NCI-H187 (cell line): ENCODE measurements at places on chromosomes 7 and 10.

GRCh38 chr7:47478926-47479711 lies 102.8 kb downstream of the TNS3 start:
- no peak for DNase-seq

DNA sequence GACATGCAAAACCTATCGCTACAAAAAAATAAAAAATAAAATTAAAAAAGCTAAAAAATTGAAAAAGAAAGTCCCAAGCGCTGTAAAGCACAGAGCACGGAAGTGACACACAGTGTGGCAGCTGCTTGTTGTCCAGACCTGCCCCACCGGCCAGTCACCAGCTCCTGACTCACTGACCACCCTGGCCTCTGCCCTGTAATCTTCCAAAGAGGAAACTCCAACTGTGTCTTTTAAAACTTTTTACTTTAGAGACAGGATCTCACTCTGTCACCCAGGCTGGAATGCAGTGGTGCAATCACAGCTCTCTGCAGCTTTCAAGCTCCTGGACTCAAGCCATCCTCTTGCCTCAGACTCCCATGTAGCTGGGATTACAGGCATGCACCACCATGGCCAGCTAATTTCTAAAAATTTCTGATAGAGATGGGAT lies 23.6 kb downstream of the GNA12 start:
- DNase-seq = no peak

GRCh38 chr7:86942995-86943394 lies 116.5 kb downstream of the ELAPOR2 start:
- no peak for DNase-seq

DNA sequence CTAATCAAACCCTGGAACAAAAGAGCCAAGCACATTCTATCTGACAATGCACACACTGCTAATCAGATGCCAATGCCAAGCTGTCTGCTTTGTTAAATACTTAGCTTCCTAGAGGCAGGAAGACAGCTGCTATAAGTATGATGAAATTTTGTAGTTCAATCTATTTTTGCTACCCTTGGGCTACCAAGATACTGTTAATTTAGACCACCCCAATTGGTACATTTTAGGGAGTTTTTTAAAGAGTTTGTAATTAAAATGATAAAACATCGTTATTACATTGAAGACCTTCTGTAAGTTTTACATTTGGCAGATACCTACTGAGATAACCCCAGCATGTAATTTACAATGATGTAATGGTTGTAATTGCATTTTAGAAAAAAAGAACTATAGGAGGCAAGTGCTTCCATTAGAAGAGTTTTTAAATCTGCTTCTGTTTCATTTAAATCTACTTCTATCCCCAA lies 268.5 kb downstream of the ADK start:
- no peak for DNase-seq

- no peak for DNase-seq
Observed at GRCh38 chr10:125035588-125036295, 93.8 kb downstream of the ZRANB1 start.

DNA sequence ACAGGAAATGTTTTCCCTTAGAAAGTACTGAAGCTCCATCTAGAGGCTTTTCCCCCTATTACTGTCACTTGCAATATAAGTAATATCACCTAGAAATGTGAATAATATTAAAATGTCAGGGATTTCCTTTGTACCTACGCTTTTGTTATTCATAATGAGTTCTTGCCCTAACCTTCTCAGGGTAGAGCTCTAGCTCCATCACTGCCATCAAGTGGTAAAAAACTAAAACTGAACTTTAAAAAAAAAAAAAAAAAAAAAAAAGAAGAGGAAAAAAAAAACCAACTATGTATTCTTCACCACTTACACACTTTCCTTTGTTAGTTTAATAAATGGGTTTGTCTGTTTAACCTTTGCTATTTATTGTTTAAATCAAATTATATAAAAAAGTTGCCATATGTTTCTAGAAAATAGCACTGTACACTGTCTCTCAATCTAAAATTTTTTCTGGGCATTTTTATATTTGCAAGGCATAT lies 49.9 kb downstream of the DNAJC1 start:
- DNase-seq = no peak

- no peak for DNase-seq
Observed at GRCh38 chr7:116206141-116206540, 4.2 kb upstream of the TES start.

DNA sequence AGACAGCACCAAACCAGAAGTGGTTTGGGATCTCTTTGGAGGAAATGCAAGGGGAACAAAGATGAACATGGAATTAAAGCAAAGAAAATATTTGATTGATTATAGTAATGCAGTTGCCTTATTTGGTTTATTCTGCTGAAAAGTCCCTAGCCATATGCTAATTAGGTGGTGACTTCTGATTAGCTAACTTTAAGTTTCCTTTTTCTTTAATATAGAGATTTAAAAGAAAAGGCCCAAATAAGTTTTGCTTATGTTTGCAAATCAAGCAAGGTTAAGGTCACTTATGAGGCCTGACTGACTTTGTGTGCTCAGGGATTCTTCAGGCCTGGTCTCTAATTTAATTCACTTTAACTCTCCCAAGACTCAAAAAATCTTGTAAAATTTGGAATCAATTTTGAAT lies 6.2 kb upstream of the ANKRD22 start:
- no peak for DNase-seq

DNA sequence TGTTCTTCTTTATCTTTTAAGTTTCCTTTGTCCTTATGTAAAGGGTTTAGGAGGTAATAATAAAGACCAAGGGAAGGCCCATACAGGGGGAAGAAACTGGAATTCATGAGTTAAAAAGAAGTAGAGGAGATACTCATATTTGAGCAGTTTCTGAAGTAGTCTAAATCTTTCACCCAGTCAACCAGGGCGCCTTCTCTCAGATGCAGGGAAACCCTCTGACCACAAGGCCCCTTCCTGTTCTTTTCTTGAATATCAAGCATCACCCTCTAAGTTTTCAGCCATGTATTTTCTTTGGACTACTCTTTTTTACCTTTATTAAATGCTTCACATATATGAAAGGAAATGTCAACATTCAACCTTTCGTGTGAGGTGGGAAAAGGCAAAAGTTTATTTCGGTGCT lies 630.8 kb downstream of the SUGCT start:
- DNase-seq = no peak

DNA sequence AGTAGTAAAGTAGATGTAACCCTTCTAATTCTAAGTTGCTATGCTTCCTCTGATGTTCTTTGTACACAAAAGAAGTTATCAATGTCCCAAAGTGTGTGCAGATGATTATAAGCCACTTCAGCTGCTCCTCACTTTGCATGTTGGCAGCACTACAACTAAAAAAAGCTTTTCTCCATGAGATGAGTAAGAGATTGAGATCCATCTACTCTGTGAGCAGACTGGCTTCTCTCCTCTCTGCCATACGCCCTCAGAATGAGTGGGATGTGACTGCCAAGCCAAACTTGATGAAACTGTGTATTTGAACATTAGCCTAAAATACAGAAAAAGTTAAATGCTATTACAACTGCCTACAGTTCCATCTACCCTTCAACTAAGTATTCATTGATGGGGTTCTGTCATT lies 102.9 kb upstream of the ETV1 start:
- no peak for DNase-seq

- no peak for DNase-seq
Observed at GRCh38 chr10:80579181-80579763, 41.6 kb downstream of the SH2D4B start.

GRCh38 chr10:102675011-102675665 lies 30.9 kb downstream of the TRIM8 start:
- no peak for DNase-seq

- DNase-seq = no peak
Observed at GRCh38 chr10:3648170-3648569, 136.8 kb downstream of the KLF6 start.

- no peak for DNase-seq
Observed at GRCh38 chr10:52541006-52541473, 227.0 kb downstream of the DKK1 start.

DNA sequence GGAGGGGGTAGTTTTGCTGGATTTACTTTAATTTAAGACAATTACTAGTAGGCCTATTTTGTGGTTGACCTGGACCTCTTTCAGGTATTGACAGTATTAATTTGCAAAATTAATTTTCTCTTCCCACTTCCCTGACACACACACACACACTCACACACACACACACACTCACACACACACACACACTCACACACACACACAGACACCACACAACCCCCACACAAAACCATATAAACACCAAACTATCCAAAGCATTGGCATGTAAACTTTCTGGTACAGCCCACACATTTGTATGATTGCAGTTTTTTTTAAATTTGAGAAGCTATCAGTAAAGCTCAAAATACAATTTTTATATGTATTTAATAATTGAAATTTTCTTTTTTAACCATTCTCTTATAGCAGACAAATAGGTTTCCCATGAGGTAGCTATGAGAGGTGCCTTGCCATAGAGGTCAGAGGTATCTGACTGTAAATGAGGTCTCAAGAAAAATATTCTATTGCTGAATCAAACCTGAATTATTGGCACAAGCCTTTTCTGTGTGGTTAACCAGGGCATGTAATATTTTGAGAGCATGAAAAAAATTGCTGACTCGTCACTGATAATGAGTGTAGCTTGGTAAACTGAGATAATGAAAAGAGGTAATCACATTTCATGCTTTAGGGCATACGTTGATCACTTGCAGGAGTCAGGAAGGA lies 306.5 kb downstream of the GATA3 start:
- no peak for DNase-seq

DNA sequence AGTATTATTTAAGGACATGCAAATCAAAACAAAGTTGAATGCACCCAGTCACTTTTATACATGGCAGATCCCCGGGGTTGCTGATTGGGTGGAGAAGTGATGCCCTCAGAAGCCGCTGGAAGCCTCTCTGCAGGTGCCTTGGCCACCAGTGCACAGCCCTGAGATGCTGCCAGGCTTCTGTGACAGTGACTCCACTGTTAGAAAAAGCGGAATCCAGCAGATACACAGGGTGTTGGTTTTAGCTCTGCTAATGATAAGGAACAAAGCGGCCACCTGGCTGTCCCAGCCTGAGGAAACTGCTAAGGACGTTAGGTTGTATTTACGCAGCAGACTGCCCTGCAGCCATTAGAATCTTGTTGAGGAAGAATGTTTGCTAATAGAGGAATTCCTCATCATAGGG lies 47.5 kb downstream of the JAKMIP3 start:
- DNase-seq = no peak

DNA sequence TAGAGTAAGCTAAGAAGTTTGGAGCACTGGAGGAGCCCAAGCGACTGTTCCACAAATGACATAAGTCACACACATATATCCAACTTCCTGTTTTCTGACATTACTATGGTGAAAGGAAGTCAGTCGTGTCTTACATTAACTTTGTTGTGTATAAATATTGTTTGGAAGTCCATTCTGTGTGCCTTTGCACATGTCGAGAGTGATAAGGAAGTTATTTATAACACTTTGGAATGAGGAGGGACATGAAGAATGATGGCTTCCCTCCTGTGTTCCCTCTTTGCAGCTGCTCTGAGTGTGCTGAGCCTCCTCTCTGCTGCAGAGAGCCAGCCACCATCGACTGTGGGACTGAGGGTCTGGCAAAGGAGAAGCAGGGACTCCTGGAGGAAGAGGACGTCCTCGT lies 40.4 kb upstream of the MGMT start:
- DNase-seq = no peak

DNA sequence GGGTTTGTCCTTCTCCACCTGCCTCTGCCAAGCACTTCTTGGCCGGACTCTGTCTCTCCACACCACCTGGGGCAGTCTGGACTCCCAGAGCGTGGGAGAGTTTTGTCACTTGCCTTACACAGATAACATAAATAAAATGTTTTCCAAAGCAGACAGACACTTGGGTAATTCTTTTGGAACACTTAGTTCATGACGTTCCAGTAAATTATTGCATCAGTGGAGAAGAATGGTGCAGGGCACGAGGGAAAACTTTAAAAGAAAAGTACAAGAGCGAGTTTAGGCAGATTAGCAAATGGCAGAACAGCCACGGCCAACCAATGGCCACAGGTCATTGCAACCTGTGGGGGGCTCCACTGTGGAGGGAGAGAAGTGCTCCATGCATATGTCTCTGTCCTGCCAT lies 170.6 kb upstream of the GRB10 start:
- no peak for DNase-seq

DNA sequence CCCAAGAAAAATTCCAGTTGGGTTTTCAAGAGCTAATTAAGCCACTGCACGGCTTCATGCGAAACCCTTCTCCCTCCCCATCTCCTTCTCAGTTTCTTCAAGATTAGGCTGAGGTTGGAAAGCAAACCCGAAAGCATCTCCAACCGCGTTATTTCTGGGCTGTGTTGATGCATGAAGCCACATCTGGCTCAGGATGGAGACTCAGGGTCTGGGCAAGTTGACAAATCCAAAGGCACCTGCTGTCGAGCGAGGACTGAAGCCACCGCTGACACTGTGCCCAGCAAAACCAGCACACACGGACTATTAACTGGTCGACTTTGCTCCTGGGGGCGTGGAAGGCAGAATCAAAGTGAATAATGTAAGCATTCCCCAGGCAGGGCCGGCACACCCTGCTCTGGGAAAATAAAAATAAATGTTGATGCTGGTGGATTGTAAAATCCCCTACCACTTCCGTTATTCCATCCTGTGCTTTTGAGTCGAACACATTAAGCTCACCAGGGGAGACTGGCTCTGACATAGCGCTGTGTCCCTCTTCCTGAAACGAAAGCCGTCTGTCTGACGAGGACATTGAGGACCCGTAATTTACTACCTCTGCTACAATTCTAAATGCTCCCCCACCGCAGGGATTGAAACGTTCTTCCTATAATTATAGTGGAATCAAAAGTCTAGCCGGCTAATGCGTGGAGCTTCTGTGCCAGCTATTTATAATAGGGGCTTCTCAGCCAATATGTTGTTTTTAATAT lies 269.8 kb downstream of the ADARB2 start:
- DNase-seq = peak; percentile 40

DNA sequence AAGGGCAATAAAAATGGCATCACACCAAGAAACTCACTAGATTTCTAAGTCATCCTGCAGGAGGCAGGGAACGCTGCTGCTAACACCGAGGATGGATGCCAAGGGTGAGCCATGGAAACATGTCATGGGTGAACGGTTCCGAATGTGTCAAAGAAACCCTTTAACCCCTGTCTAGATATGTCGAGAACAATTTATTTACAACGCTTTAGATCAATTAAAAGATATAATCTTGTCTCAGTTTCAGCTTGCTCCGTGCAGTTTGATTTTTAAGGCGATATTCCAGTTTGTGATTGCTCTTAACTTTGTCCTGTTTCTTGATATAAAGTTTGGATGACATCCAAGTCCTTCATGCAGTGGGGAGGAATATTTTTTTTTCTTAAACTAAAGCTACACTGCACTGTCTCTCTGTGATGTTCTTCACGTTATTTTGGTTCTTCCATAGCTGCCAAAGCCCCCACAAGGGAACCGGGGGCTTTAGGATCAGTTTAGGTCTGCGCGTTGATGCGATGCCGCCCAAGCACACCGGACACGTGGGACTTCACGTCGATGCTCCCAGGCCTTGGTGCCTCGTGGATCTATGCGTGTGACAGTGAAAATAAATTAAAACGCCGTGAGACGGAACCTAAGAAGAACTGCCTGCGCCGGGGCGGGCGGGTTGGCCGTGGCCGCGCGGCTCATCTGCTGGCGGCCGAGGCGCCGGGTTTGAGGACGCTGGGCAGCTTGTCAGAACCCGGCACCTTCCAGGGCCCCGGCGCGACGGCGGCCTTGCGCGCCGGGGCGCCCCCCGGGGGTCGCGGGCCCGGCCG lies 220.3 kb downstream of the PHTF2 start:
- DNase-seq = no peak
